ENCODE measurements at places on chromosomes 5 and 9.

DNA sequence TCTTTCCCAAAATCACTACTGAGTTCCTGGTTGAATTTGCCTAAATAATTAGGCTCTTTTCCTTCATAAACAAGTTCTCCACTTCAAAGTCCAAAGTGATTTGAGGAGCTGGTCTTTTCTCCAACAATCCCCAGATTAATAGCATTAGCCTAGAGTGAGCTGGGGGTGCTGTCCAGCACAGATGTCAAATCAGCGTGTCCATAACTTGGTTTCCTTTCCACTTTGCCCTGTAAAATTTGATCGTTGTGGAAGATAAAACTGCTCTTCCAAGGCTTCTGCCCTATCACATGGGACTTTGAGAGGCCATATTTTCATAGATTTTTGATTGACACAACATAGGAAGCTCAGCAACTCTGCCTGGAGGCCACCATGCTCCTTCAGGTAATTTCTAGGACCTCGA, 134.7 kb upstream of the RORB start:
- no peak for DNase-seq

- no peak for DNase-seq
These were observed 33.3 kb upstream of the RNF38 start for GRCh38 chr9:36433386-36433785.

DNA sequence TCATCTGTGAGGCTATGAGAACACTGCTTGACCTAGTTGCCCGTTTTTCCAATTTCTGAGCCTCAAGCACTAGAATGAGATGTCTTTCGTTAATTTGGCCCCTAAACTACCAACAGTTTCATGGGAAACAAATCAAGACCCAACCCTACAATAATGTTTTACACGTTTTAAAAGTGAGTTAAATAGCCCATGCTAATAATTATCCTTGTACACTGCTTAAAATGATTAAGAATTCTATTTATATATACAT, 2.3 kb upstream of the NR3C1 start:
- DNase-seq, result no peak

GRCh38 chr5:20522905-20523482, 535.0 kb upstream of the CDH18 start:
- no peak for DNase-seq

DNA sequence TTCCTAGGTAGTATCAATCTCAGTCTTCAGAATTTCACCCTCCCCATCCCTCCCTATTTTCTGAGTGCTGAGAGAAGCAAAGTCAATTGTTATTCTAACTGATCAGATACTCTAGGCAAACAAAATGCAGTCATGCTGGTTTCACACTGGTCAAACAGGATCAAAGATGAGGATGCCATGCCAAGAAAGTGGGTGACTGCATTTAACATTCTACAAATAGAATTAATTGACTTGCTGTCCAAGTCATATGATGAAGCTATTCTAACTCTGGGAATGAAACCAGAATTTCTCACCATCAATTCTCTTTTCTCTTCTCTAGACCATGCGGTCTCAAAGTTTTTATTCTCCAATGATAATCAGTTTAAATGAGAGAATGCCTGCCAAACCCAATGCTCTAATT, 112.5 kb downstream of the CTNND2 start:
- DNase-seq, result no peak

- DNase-seq, result no peak
These were observed 165.5 kb downstream of the PIK3R1 start for GRCh38 chr5:68381060-68381459.

- no peak for DNase-seq
These were observed 4.8 kb downstream of the DNAJB5 start for GRCh38 chr9:34994260-34994899.

DNA sequence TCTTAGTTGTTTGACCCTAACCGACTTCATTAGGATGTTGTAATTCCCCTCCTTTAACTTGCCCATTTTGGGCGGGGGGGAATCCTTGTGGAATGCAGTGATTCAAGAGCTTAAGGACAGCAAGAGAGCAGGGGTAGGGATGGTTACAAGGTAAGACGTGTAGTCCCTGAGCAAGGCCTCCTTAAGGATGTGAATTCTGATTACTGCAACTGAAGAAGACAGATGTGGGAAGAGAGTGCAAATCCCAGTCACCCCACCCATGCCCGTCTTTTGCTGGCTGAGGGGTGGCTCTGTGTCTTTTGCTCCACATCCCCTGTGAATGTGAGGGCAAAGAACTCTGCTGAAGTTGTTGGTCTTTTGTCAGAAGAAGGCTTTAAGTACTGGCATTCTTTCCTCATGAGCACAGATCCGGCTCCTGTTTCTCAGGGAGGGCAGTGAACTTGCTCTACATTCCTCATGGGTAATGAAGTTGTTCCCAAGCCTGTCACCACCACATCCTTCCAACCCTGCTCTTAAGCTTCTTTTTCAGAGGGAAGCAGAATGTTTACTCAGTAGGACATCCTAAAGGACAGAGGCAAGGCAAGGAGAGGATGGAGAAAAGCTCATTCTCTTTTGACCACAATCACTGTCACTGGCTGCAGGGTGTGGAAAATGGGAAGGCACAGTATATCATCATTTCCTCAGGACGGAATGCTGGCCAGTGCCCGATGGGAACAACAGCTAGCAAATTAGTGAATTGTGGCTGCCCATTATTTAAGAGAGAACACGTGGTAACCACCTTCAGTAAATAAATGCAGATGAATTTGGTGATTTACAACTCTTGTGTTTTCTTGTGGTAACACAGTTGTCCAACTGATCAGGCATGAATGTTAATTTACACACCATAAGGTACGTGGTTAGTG, 61.5 kb downstream of the RAI14 start:
- DNase-seq, result no peak

- DNase-seq, result no peak
These were observed 208.0 kb upstream of the KCNN2 start for GRCh38 chr5:114153833-114154232.

- no peak for DNase-seq
These were observed 293.1 kb upstream of the CCNH start for GRCh38 chr5:87705876-87706275.

DNA sequence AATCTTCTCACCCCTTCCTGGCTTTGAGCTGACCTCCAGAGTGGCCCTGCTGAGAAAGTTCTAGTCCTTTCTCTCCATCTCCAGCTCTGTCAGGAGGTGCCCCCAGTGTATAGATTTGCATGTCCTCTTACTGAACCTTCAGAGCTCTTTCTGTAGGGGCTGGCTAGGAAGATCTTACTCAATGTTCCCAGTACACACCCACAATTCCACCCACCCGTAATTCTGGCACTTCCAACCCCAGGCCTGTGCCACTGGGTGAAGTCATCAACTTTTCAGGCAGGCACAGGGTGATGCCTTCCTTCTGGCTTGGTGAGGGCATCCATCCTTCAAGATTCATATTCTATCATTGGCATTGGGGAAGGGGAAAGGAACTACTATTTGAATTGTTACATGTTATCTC, 75.9 kb downstream of the ACER2 start:
- no peak for DNase-seq

DNA sequence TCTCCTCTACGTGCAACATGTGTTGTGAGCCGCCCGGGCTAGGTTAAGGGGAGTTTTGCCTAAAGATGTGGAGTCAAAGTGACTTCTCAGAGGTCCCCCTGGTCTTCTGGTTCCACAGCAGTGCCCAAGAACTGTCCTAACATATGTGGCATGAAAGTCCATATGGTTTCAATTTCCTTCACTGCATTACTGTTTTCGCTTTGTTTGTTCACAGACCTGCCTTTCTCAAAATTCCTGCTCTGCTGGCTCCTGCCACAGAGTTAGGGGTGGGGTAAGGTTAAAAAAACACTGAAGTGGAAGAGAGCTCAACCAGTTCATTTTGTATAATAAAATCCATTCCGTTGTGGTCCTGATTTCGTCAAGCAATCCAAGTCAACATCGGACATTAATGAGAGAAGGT, 289.4 kb downstream of the DMAC1 start:
- no peak for DNase-seq

- no peak for DNase-seq
These were observed 95.3 kb downstream of the PRELID2 start for GRCh38 chr5:145739843-145740242.

DNA sequence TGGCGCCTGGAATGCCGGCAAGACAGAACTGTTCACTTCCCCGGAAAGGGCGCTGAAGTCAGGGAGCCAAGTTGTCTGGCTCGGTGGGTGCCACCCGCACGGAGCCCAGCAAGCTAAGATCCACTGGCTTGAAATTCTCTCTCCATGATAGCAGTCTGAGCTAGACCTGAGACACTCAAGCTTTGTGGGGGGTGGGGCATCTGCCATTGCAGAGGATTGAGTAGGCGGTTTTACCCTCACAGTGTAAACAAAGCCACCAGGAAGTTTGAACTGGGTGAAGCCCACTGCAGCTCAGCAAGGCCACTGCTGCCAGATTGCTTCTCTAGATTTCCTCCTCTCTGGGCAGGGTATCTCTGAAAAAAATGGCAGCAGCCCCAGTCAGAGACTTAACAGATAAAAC, 277.4 kb downstream of the SLCO4C1 start:
- no peak for DNase-seq

DNA sequence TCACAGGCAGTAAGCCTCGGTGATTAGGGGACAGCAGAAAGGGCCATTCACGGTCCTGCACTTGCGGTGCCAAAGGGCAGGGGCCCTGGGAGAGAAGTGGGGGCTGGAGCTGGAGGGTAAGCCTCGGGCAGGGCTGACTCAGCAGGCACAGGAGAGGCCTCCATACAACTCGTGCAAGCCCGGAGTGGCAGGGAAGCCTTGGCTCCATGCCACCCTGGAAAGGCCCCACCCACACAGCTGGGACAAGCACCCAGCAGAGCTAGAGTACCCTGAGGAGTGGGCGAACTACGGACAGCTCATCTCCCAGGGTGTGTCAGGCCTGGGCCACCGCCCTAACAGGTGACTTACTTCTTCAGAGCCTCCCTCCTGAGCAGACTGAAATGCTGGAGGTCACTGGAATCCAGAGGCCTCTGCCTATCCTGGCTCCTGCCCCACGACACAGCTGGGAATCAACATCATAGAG, 5.6 kb upstream of the CAMK2A start:
- no peak for DNase-seq

- no peak for DNase-seq
These were observed 10.9 kb downstream of the PHF2 start for GRCh38 chr9:93587284-93587650.

DNA sequence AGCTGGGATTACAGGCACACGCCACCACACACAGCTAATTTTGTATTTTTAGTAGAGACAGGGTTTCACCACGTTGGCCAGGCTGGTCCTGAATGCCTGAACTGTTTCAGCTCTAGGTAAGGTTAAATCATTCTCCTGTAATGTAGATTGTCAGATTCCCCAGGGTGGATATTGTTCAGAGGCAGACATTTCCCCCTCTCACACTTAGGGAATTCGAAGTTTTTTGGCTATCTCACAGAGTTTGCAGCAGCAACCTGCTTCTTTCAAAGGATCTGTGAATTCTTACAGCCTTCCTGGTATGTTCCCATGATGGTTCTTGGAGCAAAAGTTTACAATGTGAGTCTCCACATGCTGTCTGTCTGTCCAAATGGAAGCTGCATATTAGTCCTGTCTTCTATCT, 15.6 kb upstream of the DIRAS2 start:
- no peak for DNase-seq

DNA sequence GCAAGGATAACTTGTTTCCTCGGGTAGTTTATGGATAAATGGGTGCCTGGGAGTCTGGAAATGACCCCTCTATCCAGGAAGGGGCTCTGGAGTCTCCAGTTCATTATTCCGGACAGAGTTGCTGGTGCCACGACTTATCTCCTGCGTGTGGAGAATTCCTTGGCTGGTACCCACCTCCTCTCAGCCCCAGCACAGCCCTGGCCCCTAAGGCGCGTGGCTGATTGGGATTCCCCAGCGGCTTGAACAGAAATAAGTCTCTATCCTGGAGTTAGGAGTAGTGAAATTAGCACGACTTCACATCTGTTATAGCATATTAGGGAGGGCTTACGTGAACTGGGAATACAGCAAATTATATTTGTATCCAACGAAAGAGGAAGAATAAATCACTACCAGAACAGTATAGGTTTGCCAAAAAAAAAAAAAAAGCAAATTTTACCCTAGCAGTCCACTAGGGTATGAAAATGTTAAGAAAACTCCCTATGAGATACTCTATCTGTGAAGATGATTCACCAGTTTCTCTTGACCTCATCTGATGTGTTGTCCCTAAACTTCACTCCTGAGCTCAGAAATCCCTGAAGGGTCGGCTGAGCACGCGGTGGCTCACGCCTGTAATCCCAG, 172.5 kb upstream of the OTULINL start:
- DNase-seq, result no peak

- no peak for DNase-seq
These were observed 25.4 kb downstream of the HMHB1 start for GRCh38 chr5:143837306-143837848.

DNA sequence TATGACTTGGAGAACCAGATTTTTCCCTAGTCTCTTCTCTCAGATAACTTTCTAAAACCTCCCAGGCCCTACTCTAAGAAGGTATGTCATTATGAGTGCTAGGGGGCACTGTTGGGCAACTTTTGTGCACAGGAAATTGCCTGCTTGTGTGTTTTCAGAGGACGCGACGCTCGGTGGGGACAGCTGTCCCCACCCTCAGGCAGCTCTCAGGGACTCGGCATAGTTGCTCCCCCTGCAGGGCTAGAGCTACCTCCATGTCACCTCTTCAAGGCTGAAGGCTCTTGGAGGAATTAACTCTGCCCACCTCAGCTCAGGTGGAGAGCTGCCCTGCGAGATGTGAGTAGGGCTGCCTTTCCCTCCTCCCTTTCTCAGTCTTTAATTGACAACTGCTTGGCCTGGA, 10.2 kb upstream of the TIFAB start:
- peak; percentile 41 for DNase-seq

DNA sequence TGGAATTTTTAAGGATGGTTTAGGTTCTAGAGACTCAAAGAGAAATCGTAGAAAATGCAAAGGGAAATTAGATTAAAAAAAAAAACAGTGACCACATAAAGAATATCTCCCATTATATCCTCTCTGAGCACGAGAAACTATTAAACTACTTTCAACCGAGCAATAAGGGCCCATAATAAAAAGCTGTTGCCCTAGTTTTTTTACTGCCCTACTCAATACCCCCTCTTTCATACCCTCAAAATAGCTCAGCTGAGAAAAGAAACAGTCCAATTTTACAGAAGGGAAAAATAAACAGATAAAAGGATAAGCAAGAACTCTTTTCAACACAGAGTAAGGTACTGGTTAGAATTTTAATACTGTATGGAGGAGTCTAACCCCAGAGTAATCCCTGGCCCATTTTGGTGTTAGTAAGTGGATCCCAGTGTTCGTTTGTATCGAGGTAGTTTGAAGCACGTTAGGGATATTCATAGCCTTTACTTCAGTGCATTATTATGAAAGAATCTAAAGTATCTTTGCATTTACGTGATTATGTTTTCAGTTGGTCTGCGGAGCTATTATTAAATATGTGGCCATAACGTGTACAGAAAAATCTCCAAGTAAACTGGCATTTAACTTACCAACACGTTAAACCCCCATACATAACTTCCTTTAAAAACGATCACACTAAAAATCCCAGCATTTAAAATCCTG, 980 bp upstream of the RHOBTB3 start:
- DNase-seq, result no peak

DNA sequence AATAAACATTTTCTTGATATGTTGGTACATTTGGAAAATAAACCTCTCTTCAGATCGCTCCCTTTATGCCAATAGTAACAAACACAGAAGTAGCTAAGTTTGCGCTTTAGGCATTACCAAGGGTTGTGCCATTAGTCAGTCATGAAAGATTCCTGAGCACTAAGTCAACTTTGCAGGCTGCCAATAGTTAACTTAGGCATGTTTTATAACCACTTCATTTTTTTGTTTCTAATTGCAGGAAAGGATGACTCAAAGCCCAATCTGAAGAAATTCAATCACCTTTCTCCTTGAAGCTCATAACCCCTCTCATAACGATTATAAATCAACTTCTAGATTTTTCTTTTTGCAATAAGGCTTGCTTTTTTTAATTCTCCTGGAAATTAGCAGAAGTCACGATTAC, 517.0 kb downstream of the AGTPBP1 start:
- no peak for DNase-seq

Measured in activated T-cell treated with anti-CD3 and anti-CD28 coated beads, Interleukin-2, amount 50 U/mL, for 1 hour (primary cell).